Activated CD4-positive, CD25-positive, alpha-beta regulatory T cell treated with anti-CD3 and anti-CD28 coated beads, Interleukin-2, amount 50 U/mL, for 16 hours (primary cell): ENCODE measurements at places on chromosomes 3 and 15.

DNA sequence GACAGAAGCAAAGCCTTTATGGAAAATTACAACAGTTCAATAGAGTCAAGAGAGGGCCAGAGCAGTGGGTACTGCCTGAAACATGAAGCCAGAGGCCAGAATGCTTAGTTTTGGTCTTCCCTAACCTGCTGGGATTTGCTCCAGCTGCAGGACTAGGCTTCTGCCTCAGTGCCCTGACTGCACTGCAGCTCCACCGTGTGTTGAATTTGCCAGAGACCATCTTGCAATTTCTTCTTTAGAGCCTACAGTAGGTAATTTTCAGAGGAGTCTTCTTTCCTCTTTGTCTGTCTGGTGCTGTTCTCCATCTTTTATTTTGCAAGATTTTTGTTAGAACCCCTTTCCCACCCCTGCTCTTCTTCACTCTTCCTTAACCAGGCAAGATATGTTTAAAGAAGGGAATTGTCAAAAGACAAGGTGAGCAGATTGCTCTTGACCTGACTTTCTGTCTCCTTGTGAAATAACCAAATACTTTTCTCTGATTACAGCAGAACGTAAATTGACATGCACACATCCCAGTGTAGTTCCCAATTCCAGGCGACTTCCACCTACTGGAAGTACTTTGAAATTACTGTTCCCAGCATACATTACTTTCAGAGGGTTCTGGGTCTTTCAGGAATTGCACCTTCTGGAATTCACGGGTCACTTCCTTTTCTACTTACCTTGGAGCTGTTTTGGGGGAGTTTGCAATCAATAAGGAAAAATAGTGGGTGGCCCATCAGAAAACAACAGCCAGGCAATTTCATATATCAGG, 161.2 kb downstream of the MINAR1 start:
- DNase-seq: no peak

DNA sequence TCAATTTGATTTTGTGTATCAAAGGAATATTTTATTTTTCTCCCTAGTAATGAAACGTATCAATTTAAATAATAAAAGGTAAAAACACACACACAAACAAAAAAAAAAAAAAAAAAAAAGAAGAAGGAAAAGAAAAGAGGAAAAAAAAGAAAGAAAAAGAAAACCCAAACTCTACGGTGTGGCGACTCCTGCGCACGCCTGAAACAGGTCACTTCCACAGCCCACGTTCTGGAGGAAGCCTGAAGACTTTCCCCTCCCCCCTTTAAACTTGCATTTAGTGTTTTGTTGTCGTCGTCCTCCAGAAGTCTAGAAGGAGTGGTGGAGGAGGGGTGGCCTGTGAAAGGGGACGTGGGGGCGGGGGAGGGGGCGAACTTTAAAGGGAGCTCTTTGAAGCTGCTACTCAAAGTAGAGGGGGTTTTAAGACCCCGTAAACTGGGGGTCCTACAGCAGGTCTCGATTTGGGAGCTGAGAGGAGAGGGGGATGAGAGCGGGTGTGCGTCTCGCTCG, 2.3 kb upstream of the TLE3 start:
- no peak for DNase-seq

DNA sequence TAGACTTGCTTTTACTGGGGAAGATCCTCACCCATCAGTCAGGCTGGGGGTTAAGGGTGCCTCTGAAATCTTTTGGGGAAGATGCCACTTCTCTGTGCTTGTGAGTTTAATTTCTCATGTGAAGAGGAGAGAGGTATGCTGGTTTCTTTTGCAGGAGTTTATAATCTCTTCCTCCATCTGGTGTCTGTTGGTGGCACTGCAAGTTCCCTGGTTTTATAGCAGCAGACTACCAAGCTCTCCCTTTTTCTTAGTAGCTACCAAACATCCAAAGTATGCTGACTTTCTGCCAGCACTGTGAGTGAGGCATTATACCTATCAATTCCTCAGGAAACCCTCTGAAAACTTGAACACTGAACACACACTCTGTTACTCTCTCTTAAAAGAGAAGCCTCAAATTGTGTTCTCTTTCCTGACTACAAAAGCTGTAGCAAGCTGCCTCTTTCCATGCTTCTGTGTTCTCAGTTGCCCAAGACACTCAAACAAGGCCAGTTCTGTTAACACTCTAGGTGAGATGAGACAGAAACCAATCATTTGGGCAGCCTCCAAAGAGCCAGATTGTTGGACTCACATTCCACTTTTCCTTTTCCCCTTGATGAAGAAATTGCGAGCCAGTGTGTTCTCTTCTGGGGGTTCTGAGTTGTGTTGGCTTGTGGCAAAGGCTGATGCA, 299.5 kb downstream of the GAP43 start:
- DNase-seq: no peak

- DNase-seq: no peak
Measured at GRCh38 chr3:99645277-99646106, 7.1 kb downstream of the COL8A1 start.

- no peak for DNase-seq
Measured at GRCh38 chr3:67005974-67006373, 7.9 kb downstream of the KBTBD8 start.

DNA sequence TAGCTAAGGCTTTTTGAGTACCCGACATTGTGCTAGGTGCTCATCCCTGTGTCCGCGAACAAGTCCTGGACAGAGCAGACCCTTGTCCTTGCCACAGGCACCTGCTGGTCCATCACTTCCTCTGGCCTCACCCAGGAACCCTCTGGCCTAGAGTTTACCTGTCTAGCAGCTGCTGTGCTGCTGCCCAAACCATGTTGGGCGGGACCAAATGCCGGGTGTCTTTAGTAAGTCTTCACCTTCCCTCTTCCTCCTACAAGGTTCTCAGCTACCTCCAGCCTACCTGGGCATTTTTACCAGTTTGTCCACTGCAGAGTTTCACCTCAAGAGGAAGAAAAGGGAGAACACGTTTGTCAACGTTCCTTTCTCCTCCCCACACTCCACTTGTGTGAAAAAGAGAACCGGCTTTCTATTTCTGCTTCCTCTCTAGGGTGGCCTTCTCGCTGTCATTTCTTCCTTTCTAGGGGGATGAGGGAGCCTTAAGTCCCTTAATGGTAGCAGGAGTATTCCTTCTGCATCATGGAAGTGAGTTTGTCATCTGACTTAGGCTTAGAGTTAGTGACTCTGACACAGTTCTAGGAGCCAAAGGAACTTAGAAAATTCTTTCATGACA, 80.4 kb upstream of the GCNT3 start:
- no peak for DNase-seq

- no peak for DNase-seq
Measured at GRCh38 chr3:17795280-17795679, 52.8 kb upstream of the TBC1D5 start.

GRCh38 chr15:77224352-77224751, 153.4 kb upstream of the TSPAN3 start:
- no peak for DNase-seq

GRCh38 chr3:106083207-106083606, 214.4 kb upstream of the CBLB start:
- DNase-seq: no peak

- DNase-seq: no peak
Measured at GRCh38 chr3:193980905-193981304, 155.0 kb upstream of the HES1 start.

- DNase-seq: no peak
Measured at GRCh38 chr3:100463002-100463401, 29.4 kb upstream of the TMEM45A start.

DNA sequence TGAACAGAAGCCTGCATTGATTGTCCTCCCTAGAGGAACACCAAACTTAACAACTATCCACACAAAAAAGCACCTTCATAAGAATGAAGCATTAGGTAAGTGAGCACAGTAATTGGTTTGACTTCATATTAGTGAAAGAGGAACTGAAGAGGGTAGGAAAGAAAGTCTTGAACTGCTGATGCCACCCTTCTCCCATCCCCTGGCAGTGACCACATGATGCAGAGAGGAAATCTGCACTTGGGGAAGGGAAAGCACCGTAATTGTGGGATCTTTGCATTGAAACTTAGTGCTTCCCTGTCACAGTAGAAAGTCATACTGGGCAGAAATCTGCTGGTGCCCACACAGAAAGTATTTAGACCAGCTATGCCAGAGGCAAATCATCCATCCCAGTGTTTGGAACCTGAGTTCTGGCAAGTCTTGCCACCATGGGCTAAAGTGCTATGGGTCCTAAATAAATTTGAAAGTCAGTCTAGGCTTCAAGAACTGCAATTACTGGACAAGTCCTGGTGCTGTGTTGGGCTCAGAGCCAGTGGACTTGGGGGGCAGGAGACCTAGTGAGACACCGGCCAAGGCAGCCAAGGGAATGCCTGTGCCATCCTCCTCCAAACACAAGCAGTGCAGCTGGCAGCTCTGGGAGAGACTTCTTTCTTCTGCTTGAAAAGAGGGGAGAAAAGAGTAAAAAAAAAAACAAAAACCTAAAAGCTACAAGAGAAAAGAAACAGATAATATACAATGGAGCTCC, 63.6 kb downstream of the SLC15A2 start:
- no peak for DNase-seq

- no peak for DNase-seq
Measured at GRCh38 chr15:28165791-28166190, 66.7 kb upstream of the OCA2 start.

- DNase-seq: no peak
Measured at GRCh38 chr3:159872374-159873109, 116.1 kb upstream of the IL12A start.

GRCh38 chr3:59240666-59241255, 190.9 kb upstream of the CFAP20DC start:
- DNase-seq: no peak
